Amniotic epithelial cell (primary cell): ENCODE measurements at places on chromosomes 2 and 18.
A peak's percentile ranks its signal among the peaks of the same experiment; 100 is the strongest.

DNA sequence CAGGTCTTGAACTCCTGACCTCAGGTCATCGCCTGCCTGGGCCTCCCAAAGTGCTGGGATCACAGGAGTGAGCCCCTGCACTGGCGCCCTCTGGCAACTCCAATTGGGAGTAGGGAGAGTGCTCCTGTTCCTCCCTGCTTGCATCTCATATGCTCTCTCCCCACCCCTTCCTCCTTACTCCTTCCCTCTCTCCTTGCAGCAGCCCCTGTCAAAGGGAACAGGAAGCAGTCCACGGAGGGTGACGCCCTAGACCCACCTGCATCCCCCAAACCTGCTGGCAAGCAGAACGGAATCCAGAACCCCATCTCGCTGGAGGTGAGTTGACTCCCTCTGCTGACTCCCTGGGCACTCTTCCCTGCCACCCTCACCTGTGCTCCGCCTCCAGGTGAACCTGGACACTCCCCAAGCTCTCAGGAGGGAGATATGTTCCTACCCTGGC lies 10.7 kb downstream of the ARID5A start:
- no peak for DNase-seq

DNA sequence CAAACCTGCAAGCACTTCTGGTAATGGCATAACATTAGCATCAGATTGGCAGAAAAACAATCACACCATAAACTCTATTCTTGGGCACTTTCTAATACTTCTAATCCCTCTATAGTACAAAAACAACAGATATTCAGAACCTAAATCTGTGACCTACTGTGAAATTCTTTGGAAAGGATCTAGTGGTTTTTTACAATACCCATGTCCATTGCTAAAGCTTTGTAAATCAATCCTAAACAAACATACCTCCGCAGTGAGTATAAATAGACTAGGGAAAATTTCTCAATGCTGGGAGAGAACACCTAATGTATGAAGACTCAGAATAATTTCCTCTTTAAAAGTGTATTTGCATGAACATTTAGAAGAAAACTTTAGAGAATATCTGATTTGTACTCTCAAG lies 1098.5 kb upstream of the DDX18 start:
- DNase-seq = no peak

GRCh38 chr2:29114586-29114945 lies 649 bp upstream of the CLIP4 start:
- no peak for DNase-seq

- DNase-seq = no peak
These were observed 3.9 kb downstream of the ERICH2 start for GRCh38 chr2:170774074-170774473.

- DNase-seq = no peak
These were observed at the start of gene ERMN for GRCh38 chr2:157325786-157326185. ERMN (minus strand) TSS chr2:157325824; CDS start chr2:157325642, 182 bp downstream.

- DNase-seq = no peak
These were observed 35.6 kb upstream of the SYT4 start for GRCh38 chr18:43312891-43313290.

DNA sequence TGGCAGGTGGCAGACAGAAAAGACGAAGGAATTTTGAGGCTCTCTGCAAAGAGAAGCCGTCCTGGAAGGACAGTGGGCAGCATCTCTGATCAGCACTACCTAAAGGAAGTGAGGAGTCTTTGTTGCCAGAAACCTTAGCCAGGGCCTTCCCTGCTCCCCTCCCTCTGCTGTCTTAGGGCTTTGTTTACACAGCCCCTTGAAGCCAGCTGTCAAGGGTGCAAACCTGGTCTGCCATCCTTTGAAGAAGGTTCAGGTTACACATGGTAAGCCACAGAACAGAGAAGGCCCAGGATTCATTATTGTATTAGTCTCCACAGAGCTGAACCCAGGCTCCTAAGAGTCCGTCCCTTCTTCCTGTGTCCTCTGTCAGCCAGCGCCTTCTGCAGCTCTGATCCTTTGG lies 356.7 kb downstream of the TGIF1 start:
- DNase-seq = no peak

DNA sequence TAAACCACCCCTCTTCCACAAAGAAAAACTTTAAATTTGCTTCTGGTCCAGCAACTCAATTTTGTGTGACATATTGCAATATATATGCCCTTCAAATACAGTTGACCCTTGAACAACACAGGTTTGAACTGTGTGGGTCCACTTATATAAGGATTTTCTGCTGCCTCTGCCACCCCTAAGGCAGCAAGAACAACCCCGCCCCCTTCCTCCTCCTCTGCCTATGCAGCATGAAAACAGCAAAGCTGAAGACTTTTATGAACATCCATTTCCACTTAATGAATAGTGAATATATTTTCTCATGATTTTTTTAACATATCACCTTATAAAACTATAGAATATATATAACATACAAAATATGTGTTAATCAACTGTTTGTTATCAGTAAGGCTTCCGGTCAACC lies 58.3 kb downstream of the EML4 start:
- no peak for DNase-seq

DNA sequence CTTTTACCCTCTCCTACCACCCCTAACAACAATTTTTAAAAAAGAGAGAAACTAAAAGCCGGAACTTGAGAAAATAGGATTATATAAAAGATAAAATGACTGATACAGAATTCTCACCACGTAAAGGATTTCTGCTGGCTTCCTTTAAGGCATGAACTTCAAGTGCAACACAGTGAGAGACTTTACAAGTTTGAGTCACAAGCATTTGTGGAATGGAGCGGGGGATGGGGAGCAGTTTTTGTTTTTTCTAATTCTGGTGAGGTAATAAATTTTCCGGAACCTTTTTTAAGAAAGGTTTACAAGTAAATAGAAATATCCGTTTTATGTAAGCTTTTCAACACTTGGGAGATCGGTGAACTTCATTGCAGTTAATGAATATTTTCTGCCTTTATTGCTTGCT lies 1.8 kb upstream of the CDH2 start:
- DNase-seq = no peak

- DNase-seq = peak; percentile 91
These were observed at the start of gene TTLL4 for GRCh38 chr2:218710687-218711549. TTLL4 (plus strand) TSS chr2:218710835; CDS start chr2:218737677, 26,842 bp downstream.

DNA sequence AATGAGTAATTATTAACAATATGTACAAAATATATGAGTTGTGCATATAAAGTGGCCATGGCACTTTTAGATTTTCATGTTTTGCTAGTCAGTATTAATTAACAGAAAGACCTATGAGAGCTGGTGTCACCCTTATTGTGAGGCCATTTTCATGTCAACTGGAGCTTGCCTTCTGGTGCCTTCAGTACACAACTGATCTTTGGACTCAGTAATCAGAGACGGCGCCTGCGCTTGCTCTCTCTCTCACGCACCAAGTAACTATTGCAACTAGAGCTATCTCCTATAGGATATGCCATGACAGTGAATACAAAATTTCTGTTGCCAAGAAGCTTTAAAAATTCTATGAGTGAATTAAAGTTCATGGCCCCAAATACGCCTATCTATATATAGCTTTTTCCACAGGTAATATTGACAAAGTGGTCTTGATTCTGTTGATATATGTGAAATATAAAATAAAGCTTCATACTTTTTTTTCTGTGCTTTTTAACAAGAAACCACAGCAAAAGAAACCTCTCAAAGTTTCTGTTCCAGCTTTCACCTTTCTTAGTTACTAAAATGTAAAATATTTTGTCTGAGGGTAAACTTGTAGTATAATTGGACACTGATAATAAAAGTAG lies 2.9 kb downstream of the SERTAD2 start:
- DNase-seq = no peak

DNA sequence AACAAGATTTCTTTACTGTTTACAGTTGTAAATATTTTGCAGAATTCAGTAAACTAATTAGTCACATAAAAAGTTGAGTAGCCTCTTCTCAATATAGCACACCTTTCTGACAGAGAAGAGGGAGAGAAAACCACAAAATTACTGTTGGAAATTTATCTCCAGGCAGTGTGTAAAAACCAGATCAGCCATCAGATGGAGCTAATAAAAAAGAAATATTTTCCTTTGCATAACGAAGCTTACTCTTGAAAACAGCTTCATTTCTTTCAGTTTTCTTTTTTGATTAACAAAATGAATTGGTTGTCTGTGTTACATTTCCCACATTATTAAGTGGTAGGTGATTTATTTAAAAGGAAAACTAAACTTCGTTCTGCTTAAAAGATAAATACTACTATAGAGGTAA lies 259.3 kb upstream of the KCNJ3 start:
- no peak for DNase-seq

- peak; percentile 5 for DNase-seq
These were observed 83.6 kb downstream of the CCDC138 start for GRCh38 chr2:108870069-108870644.

DNA sequence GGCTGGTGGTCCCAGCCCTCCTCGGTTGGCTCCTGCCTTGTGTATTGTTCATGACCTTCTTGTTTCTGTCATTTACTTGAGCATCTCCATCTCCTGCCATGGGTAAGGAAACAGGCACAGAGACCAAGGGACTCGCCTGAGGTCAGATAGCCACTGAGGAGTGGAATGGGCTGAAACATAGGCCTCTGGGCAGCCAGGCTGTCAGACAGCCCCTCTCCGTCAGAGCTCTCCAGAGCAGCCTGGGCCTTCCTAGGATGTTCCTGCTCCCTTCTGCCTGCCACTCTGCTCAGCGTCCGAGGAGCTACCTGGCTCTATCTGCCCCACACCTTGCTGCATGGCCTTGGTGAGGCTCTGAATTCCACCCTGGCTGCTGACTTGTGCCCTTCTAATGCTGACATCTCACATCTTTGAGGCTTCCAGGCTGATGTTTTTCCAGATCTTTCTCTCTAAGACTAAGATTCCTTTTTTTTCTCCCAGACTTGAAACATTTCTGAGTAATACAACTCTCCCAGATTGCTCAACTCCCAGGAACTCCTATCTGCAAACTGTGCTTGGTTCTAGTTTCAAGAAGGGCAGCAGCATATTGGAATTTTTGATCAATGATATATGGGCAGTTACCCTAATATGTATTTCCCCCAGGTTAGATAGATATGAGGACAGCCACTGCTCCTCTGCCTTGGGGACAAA lies 67.7 kb downstream of the MCFD2 start:
- DNase-seq = peak; percentile 96

DNA sequence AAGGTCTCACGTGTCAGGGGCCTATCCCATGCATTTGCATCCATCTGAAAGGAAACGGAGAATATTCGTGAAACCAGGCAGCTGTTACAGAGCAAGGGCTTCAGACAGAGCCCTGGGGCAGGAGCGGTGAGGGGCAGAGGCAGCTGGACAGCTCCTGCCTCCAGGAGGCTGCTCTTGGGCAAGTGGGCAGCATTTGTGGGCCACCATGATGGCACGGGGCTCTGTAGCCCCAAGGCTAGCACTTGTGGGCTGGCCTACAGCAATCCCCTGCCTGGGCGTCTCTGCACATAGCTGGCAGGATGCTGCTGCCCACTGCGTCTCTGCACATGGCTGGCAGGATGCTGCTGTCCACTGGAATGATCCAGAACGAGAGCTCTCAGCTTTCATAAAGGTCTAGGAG lies 52.8 kb upstream of the PTMA start:
- DNase-seq = no peak
